ENCODE measurements at places on chromosomes 2 and 18.

DNA sequence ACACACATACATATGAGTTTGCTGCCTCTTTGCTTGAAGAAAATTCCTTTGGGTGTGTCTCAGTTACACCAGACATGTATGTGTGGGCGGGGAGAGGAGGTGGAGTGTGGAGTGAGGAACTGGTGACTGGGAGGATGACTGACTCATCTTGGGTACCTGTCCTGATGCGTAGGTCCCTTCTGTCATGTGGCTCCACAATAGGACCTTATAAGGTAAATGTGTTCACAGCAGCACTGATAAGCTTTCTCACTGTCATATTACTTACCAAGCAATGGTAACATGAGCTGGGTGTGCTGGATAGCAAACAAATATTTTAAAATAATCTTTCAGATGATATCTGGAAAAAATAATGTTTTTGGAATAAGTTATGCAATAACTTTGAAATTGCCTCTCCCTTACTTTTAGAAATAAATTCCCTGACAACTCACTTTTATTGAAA, 45.1 kb downstream of the SLC9A2 start:
- DNase-seq, result peak; percentile 70

DNA sequence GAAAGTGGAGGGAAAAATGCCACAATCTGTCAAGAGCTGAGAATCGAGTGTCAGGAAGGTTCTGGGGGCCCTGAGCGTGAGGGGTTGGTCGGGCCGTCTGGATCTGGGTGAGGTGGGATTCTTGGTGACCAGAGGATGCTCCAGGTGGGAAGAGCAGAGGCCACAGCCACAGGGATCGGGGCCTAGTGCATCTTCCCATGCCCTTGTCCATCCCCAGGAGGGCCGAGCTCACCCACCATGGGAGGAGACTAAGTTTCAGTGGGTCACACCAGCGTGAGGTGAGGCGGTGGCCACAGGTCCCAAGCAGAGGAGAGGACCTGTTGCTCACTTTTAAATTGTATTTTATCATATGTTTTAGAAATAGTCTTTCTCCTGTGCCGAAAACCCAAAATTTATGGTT, 70.0 kb downstream of the TMEM18 start:
- DNase-seq, result no peak

DNA sequence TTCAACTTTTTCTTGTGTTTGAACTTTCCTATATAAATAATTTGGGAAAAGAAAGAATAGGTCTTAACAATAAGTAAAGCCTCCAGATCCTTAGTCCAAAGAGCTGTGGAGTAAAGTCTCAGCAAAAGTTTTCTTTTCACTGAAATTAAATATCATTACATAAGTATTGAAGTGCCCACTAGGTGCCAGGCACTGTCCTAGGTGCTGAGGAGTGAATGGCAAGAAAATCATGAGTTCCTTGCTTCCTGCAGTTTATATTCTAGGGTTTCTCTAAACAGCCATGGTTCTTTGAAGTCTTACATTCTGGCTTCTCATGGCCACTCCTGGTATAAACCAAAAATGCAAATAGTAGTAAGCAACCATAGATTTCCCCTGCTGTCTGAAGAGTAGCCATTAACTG, 59.7 kb downstream of the SPP2 start:
- no peak for DNase-seq

GRCh38 chr2:181552808-181553207, 95.6 kb downstream of the ITGA4 start:
- no peak for DNase-seq

GRCh38 chr18:49666045-49666775, 104.4 kb downstream of the LIPG start:
- no peak for DNase-seq

DNA sequence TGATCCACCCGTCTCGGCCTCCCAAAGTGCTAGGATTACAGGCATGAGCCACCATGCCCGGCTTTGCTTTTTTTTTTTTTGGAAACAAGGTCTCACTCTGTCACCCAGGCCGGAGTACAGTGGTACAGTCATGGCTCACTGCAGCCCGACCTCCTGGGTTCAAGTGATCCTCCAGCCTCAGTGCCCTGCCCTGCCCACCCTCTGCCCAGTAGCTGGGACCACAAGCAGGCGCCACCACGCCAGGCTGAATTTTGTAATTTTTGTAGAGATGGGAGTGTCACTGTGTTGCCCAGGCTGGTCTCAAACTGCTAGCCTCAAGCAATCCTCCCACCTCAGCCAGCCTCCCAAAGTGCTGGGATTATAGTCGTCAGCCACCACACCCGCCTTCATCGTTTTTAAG, 11.6 kb upstream of the PSD4 start:
- DNase-seq, result no peak

- DNase-seq, result no peak
Measured at GRCh38 chr2:169512525-169512924, 3.0 kb downstream of the KLHL41 start.

DNA sequence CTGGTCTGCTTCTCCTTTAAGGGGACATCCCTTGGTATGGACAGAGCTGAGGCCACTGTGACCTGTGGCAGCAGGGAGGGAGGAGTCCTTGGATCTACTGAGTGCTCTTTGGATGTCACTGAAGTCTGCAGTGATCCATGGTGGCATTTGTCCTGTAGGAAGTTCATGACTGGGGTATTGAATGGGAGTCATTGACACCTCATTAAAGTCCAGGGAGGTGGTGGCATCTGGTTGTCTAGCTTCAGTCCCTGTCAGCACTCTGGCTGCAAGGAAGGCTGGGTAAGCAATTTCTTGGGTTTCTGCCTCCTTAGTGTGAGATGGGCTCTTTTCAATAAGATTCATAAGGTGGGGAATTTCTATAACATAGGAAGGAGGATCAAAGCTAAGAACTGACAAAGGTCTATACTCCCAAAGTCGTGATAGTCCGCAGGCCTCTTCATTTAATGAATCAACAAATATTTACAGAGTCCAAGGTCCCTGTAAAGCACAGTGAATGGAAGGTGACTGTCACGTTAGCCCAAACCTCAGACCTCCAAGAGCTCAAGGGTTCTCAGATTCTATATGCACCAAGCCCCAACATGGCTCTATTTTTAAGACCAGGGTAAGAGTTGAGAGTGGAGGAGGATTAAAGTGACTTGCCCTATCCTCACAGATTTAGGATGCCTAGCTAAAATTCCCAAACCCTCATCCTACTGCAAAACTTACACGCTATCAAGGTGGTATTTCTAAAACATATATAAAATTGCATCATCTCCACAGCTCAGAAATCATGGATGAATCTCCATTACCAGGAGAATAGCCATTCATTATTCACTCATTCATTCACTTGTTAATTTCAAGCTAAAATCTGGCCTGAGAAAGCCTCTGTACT, 40.2 kb downstream of the THNSL2 start:
- DNase-seq, result no peak

- no peak for DNase-seq
Measured at GRCh38 chr18:10526561-10526949, 728 bp downstream of the NAPG start.

DNA sequence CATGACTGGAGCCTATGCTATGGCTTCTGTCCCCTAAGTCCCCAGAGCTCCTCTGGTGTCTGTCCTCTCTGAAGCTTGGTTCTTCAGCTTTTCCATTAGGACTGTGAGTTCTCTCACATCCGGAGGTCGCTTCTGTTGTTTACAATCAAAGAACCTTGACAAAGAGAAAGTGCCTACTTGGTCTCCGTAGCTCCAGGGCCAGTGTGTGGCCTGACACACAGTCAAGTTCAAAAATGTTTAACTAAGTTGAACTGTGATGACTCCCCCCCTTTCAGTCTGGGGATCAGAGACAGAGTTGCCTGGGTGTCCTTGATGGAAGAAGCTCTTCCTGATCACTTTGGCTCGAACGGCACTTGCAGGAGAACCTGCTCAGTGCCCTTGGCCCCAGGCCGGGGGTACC, 26.3 kb upstream of the YWHAQ start:
- no peak for DNase-seq

DNA sequence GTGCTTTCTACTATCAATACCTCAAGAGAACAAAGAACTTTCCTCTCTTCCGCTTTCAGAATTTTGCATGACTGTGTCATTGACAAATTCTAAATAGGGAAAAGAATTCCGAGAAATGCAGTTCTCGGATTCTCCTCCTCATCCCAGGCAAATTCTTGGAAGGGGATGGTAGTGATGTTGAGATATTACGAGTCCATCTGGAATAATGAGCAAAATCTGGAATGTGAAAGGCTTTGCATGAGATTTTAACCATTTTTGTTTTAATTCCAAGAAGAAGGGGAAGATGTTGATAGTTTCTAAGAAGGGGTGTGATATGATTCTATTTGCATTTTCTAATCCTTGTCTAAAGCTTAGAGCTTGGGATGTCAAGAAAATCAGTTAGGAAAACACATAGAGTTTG, 127.1 kb upstream of the DOCK10 start:
- DNase-seq, result no peak

DNA sequence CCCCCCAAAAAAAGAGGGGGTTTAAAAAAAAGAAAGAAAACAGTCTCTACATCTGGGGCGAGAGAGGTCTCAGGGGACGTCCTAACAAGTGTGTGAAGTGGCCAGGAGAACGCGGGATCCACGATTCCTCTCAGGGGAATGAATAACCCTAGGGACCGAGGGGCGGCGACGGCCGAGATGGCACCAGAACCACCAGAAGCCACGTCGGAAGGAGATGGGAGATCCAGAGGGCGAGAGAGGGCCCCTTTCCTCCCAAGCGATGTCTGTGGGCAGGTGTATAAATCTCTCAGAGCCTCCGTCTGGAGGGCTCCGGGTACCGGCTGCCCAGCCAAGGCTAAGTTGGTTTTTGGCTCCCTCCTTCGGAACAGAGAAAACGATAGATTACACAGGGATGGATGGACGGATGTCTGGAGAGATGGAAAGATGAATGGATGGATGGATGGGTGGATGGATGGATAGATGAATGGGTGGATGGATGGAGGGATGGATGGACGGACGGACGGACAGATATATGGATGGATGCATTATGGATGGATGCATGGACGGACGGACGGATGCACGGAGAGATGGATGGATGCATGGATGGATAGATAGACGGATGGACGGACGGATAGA, 1.7 kb downstream of the EPHA4 start:
- peak; percentile 49 for DNase-seq

DNA sequence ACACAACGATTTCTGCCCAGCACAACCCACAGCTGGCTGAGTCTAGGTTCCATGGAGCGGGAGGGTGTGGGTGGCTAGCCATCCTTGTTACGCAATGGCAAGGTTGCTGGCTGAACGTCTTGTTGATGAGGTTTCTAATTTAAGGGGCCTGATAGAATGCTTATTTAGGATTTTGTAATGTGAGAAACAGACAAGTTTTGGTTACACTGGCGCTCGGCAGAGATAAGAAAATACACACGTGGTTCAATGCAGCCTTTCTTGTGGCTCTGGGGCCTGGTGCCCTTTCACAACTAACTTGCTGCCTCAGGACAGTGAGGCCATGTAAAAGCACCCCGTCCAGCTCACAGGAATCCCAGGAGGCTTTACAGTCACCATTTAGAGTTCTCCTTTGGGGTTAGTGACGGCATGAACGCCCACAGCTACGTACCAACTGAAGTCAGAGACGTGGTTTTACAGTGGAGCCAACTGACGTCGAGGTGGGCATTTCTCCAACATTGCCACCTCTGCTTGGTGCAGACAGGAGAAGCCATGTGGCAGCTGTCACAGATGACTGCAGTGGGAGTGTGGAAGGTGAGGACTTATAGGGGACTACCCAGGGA, 29.7 kb upstream of the PIEZO2 start:
- DNase-seq, result no peak

- no peak for DNase-seq
Measured at GRCh38 chr2:96129528-96130120, 8.7 kb downstream of the ASTL start.

- DNase-seq, result peak; percentile 78
Measured at GRCh38 chr2:219308142-219309101, 779 bp downstream of the PTPRN start.

DNA sequence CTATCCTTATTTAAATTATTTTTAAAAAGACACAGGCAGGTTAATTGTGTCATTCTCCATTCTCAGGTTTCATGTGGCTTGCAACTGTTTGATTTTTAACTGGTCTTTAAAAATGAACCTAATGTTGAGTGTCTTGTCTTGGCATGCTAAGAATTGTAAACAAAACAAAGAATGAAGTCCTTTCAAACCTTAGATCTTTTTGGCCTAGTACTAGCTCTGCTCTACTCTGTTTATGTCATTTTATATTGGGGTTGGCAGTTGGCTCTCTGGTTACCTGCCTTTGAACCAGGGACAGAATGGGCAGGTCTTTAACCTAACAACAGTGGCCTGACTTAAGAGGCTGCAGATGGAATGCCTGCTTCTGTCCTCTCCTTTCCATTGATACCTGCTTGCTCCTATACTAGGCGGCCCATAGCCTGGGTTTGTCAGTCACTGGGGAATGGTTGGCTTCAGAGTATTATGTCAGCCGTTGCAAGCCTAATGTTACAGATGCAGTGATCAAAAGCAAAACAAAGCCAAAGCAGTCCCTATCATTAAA, 85.5 kb downstream of the MTA3 start:
- DNase-seq, result no peak

DNA sequence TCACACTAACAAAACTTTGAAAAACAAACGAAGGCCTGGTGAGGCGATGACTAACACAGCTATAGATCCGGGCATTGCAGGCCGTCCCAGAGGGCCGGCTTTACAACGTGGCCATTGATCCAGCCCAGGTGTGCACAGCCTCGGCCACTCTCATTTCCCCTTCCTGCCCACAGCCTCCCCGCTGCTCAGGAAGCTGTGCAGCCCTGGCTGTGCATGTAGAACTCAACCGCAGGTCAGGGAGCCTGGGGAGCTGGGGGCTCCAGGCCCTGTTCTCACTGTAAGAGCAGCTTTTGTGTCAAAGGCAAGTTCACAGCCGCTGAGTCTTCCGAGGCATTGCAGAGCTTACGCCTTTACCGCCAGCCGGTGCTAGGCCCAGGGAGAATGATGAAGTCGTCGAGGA, 87.2 kb downstream of the LONRF2 start:
- peak; percentile 14 for DNase-seq

DNA sequence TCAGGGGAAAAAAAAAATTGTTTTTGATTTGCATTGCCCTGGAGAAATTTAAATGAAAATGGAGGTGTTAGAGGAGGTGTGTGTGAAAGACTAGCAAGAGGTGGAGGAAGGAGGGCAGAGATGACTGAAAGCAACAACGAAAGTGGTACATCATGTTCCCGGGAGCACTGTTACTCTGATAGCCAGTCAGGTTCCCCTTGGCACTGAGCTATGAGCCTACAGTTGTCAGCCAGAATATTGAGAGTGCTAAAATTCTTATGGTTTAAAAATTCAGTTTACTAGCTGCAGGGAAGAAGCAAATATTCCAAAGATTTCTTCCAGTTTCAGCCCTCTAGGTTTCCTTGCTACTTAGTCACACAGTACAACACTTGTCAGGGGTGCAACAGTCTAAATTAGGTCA, 366.7 kb upstream of the DLGAP1 start:
- no peak for DNase-seq

Data from activated CD4-positive, alpha-beta memory T cell treated with anti-CD3 and anti-CD28 coated beads for 36 hours (primary cell).